ENCODE measurements at places on chromosomes 2 and 18.

DNA sequence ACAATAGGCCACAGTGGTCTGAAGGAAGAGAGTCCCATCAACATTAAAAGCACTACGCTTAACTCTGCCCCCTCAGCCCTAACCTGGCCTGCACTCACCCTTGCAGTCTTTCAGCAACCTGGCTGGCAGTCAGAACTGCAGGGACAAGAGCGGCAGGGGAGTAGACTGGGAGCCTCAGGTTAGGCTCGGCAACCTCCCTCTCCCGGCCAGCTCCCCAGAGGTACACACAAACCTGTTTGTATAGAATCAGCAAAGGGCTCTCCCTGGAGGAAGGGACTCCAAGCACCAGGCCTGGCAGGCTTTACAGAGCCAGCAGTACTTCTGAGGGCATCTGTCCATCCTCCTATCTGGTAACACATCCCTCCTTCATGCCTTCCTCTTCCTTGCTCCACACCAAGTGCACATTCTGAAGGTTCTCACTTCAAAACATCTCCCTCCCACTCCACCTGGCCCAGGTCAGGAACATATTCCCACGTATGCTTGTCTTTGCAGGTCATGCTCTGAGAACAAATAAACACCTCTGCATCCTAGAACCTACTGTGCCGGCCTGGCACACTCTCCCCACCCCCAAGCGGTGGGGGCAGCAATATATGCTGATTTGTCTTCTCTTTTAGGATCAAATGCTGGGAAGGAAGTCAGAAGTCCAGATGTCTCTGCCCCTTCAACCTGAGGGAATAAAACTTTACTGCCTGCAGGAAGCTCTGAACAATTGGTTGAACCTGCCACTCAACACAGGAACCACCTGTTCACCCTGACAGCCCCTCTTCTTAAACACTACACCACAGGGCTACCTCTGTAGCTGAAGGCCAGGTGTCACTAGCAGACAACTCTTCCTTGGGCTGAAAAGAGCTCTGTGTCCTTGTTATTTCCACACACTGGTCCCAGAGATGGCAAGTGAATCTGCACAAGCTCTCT lies 12.6 kb upstream of the SFXN5 start:
- no peak for DNase-seq

DNA sequence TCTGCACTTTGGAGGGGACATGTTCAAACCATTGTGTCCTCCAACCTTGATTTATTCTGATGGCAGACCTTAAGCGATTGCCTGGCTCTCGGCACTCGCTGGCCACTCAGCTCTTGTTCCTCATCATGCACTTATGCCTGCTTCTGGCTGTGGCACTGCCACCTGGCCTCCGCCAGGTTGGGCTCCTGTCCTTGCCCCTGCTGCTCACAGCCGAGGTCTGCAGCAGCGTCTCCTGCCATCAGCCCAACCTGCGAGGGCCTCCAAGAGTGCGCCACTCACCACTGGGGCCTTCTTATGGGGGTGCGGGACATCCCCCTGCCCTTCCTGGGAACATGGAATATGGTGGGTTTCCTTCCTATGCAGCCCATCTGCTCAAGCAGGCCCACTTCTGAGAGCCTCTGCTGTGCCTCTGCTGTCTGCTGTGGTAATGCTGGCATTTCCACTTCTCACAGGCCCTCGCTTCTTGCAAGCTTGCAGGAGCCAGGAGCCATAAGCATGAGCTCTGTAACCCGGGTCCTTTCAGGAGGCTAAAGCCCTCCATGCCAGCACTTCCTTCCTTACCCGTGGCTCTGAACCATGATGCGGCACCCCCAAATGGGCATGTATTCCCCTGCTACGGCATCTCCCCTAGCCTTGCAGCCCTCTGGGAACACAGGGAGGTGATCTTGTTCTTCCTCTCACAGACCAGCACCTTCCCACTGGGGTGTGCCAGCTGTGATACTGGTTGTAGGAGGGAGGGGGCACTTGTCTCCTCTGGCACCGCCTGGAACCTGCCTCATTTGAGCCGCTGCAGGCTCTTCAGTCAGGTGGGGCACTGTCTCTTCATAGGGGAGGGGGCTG lies 58.6 kb upstream of the HS6ST1 start:
- no peak for DNase-seq

DNA sequence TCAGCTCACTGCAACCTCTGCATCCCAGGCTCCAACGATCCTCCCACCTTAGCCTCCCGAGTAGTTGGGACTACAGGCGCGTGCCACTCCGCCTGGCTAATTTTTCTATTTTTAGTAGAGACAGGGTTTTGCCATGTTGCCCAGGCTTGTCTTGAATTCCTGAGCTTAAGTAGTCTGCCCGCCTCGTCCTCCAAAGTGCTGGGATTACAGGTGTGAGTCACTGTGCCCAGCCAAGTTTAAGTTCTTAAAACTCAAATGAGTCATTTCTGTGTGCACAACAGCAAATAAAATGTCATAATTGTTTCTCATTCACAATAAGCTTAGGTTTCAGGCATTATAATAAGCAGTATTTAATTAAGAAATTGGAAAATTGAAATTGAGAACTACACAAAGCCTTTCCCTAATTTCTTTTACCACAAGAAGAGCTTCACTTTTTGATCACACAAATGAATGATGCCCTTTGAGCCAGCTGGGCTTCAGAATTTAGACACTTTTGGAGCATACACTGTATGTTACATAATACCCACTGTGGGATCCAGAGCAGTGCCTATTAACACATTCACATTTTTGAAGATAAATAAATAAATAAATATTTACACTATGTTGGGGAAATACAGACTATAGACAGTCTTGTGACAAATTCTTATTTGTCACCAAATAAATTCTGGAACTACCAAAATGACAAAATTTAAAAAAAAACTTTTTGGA lies 8.6 kb upstream of the ME2 start:
- peak; percentile 99 for DNase-seq

GRCh38 chr2:200137691-200138090 lies 168.8 kb upstream of the SPATS2L start:
- no peak for DNase-seq

DNA sequence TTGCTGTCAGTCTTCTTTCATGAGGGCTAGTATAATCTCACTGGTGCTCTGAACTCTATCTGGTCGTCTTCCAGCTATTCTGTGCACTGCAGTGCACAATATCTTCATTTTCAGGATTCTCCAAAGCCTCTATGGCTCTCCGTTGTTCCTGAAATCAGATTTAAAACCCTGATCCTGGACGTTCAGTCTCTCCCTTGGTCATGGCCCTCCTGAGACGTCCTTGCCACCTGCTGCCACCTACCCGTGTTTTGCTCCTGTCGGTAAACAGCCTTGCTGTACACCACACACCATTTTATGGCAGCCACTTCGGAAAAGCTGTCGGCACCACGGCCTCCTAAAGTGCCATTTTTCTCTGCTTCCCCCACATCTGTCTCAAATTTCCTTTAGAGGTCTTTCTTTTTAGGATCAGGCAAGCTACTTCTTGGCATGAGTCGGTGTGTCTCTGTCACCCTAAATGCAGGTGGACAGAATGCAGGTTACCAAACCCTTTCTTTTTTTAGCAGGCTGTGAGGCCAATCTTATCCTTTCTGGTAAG lies 170.0 kb downstream of the HRH4 start:
- no peak for DNase-seq

DNA sequence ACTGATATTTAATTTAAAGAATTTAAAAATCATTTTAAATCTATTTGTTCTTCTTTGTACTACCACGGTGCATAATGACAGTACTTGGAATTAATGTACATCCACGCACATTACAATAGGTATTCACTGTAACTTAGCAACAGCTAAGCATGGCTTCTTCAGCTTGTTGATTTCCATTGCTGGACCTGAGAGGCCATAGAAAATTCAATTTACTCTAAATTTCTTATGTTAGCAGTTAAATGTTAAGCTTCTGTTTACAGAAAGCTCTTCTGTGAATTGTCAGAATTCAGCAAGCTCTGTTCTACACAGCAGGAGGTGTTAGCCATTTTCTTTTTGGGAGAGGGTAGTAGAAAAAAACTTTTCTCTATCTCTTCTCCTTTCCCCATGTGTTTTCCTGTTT lies 1149.3 kb upstream of the CDH2 start:
- no peak for DNase-seq

DNA sequence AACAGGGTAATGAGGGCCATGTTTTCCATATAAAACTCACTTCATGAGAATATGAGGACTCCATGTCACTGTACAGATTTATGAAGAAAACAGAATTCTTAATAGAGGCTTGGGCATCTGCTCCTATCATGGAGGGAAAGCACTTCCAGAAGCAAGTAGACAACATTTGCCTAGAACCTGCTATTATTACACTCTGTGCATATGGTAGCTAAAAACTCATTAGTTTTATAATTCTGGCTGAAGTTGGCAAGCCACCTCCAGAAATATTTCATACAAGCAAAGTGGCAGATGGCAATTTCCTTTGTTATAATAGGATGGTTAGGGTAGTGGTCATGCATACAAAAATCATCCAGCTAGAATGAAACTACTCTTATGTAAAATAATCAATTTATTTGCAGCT lies 65.8 kb upstream of the TLK1 start:
- DNase-seq = no peak

GRCh38 chr2:68594674-68595492 lies 48.5 kb upstream of the PROKR1 start:
- peak; percentile 57 for DNase-seq

GRCh38 chr2:207412787-207413310 lies 116.9 kb upstream of the CREB1 start:
- DNase-seq = no peak

- no peak for DNase-seq
Measured at GRCh38 chr2:236758406-236758805, 188.8 kb downstream of the ACKR3 start.

GRCh38 chr2:215843579-215843978 lies 169.8 kb downstream of the MREG start:
- peak; percentile 96 for DNase-seq

- peak; percentile 37 for DNase-seq
Measured at GRCh38 chr2:187302586-187302985, 145.5 kb downstream of the CALCRL start.

DNA sequence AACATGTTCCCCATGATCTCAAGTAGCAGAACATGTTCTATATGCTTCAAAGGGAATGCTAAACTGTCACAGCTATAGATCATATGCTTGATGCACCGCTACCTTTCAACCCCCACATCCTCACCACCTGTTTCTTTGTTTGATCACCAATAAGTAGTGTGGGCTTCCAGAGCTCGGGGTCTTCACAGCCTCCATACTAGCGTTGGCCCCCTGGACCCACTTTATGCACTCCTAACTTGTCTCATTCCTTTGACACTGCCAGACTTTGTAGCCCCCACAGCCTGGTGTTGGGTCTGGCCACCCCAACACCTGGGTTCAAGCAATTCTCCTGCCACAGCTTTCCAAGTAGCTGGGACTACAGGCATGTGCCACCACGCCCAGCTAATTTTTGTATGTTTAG lies 11.6 kb upstream of the RBM44 start:
- DNase-seq = no peak

DNA sequence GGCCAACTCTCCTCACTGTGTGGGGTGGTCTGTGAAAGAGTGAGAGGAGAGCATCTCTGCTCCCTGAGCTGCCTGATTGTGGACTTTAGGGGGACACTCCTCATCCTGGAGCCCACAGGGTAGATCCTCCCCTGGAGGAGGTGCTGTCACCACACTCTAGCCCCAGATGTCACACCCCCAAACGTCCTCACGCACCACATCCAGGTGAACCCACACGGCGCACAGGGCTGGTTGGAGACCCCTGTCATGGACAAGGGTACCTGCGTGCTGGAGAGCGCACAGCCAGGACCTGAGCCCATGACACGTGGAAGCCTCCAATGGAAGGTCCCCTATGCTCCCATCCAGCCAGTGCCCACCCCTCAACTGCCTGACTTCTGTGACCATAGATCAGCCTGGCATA lies 10.5 kb downstream of the AGXT start:
- DNase-seq = no peak

GRCh38 chr2:219003979-219004378 lies 10.8 kb upstream of the CRYBA2 start:
- DNase-seq = no peak

DNA sequence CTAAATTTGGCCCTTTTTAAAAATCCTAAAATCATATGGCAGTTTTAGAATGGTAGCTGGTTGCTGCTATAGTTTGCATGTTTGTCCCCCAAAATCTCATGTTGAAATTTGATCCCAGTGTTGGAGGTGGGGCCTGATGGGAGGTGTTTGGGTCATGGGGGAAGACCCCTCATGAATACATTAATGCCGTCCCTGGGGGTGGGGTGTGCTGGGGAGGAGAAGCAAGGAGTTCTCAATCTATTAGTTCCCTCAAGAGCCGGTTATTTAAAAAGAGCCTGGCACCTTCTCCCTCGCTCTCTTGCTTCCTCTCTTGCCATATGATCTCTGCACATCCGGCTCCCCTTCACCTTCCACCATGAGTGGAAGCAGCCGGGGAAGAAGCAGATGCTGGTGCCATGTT lies 20.8 kb downstream of the GPATCH11 start:
- no peak for DNase-seq

- no peak for DNase-seq
Measured at GRCh38 chr18:23701017-23701416, 11.8 kb downstream of the LAMA3 start.

DNA sequence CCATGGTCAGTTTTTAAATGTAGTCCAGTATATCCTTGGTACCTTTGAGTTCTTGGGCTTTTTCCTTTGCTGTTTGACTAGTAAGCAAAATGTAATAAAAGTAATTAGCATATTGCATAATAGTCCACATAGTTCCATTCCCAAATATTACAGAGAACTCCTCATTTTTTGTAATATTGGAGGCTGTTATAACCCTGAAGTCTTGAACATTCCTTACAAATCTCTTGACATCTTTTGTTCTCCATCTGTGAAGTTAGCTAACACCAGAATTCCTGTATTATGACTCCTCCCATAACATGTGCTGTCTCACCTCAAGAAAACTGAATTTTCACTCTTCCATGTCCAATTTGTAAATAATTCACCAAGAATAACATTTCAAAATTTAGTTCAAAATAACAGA lies 17.1 kb downstream of the CREB1 start:
- peak; percentile 24 for DNase-seq

DNA sequence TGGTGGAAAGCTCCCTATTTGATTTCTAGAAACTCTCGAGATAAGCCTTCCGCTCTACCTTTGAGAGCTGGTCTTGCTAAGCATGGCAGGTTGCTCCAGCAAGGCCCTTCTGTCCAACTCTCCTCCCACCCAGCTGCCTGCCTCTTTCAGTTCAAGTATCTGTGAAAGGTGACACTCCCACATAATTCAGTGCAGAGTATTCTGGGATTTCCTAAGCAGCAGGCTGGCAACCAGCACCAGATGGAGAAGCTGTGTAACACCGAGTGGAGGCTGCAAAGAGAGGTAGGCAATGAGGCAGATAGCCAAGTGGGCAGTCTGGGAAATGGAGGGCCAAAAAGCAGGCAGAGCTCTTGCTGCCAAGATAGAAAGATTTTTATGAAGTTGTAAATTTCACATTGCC lies 88.4 kb upstream of the CAVIN2 start:
- no peak for DNase-seq
